CD4-positive, alpha-beta T cell treated with Interleukin-21 for 1 hour (primary cell): ENCODE measurements at places on chromosomes 7 and 10.

DNA sequence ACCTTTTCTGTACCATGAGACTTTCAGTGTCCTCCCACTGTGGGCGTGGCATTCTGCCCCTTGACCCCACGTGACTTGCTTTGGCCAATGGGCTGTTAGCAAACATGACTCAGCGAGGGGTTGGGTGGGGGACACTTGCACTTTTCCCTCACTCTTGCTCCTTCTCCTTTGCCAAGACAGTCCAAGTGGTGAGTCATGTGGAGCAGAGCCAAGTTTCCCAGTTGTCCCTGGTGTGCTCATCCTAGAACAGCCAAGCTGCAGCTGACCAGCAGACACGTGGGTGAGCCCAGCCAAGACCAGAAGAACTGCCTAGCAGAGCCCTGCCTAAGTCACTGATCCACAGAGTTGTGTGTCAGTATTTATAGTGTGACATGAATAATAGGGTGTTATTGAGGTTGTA is 82.8 kb upstream of the CPXM2 start:
- DNase-seq: no peak

DNA sequence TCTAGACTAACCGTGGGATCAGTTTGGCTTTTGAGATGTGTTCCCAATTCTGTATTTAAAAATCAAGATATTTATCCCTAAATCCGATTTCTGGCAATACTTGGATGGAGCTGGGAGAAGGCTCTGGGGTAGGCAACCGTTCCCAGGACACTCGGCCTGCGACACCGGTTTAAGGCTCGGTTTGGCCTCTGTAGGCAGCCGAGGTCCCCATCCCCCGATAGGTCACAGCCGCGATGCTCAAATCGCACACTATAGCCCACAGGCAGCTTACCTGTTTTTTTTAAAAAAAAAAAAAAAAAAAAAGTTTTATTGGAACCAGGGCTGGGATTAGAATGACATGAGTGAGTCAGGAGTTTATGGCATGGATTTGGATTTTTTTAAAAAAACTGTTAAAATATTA is 729 bp upstream of the TAF3 start:
- no peak for DNase-seq

DNA sequence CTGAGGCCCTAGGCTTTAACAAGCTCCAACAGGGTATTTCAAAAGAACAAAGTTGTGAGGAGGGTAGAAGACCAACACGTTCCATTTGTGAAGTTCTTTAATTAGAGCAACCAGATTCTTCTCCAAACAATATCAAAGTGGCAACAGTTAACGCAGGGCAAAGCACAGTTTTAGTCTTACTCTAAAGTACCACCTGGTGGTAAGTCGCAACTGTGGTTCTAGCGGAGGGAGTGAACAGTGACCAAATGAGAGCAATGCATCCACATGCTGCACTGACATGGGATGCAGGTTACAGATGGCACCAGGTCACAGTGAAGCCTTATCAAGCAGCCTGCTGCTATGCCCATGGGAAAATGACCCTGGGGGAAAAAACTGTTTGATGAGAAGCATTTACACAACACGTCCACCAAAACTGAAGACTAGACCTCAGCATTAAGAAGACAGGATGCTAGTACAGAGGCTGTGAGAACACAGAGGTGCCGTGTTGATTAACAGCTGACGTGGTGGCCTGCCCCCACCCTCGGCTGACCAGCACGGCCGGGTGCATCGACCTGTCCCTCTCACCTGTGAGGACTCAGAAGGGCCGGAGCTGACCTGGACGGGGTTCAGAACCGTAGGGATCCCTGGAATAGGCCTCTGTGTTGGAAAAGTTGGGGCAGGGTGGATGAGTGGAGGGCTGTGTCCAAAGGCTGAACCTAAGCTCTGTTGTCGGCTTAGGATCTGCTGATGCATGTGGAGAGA is 211.2 kb downstream of the GLI3 start:
- DNase-seq: no peak

- DNase-seq: no peak
Measured at GRCh38 chr7:118041251-118041878, 142.6 kb upstream of the LSM8 start.

DNA sequence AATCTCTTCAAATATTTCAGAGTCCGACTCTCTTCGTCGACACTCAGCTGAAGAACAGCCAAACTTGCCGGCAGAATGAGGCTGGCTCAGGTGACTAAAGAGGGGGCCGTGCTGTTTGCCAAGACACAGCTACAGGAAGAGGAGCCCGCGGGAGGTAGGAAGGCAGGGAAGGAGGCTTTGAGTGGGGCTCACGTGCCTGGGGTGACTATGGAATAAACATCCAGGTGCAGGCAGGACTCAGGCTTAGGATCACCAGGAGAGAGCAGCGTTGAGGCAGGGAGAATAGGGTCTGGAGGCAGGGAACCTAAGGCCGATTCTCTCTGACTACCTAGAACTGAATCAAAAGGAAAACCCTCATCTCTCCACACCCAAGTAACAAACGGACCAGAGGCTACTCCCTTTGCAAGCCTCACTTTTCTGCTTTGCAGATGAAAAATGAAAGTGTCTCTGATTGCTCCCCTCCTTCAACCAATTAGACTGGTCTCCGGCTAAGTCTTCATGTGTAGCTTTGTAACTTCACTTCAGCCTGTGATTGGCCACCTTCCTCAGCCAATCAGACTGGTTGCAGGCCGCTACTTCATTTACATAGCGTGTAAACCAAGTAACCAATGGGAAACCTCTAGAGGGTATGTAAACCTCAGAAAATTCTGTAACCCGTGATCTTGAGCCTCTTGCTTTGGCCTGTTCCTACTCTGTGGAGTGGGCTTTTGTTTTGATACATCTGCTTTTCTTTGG is 19.7 kb upstream of the BNIP3 start:
- peak; percentile 42 for DNase-seq

- no peak for DNase-seq
Measured at GRCh38 chr10:69224862-69225657, 4.9 kb downstream of the HKDC1 start.

DNA sequence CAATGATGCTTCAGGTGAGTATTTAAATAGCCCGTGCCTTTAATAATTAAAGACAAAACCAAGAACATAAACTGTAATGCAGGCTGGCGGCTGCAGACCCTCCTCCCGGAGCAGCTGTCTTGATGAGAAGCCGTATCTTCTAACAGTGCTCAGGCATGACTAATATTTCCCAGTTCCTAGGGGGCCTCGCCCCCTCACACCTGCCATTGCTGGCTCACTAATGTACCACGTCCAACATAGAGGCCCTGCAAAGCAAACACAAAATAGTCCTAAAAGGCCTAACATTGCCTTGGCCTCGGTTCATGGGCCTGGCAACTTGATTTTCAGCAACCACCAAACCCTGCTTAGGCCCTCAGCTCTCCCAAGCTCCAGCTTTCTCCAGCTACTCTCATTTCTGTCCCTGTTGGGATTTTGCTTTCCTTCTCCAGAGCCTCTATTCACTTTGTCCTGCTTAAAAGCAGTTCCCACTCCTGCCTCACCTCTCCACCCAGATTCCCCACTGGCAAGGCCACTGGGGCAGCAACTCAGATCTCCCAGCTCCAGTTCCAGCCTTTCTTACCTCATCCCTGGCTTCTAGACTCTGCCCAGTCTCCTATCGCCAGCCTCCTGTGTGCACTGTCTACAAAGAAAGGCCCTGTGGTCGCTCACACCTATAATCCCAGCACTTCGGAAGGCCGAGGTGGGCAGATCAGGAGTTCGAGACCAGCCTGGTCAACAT is 16.2 kb downstream of the SORBS1 start:
- DNase-seq: no peak

- no peak for DNase-seq
Measured at GRCh38 chr10:30806850-30807249, 177.3 kb upstream of the LYZL2 start.

GRCh38 chr10:79344502-79345195 is 2.6 kb upstream of the PPIF start:
- DNase-seq: no peak

- DNase-seq: no peak
Measured at GRCh38 chr10:79628083-79628482, 17.3 kb downstream of the SFTPA1 start.

DNA sequence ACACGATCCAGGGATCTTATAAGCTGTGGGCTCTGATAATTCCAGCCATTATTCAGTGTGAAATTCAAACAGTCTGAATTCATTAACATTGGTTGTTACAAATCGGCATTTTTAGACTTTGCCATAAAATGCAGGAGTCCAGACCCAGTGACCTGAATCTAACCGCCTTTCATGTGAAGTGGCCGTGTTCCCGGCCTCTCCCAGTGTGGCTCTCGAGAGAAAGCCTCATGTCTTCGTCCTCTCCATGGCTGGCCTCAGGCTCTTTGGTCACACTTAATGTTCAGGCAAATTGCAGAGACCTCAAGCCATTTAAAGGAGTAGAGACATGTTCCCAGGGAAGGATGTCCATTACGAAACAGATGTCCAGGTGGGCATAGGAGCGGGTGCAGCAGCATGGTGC is 59.3 kb downstream of the CTBP2 start:
- no peak for DNase-seq

- DNase-seq: no peak
Measured at GRCh38 chr10:52668024-52668423, 104.6 kb downstream of the MBL2 start.

- DNase-seq: no peak
Measured at GRCh38 chr10:97590748-97591495, 1.4 kb downstream of the C10orf62 start.

DNA sequence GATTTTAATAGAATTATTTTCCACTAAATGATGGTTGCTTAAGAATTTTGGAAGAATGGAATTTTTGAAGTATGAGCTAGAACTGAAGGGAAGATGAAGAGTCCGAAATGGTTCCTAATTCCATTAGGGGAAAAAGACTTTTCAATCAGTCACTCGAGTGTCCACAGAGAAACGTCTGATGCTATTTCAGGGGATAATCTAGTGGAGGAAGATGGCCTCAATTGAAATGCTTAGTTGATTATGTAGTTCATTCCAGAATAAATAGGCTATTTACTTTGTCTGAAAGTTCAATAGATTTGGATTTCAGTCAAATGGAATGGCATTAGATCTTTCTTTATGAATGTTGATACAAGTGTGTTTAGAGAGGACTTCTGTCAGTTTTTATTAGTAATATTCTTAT is 365.4 kb downstream of the NRG3 start:
- no peak for DNase-seq

GRCh38 chr10:18334116-18334867 is 194.1 kb downstream of the CACNB2 start:
- no peak for DNase-seq

- DNase-seq: no peak
Measured at GRCh38 chr7:101664436-101664835, 35.3 kb upstream of the MYL10 start.

GRCh38 chr7:18175801-18176450 is 148.3 kb upstream of the PRPS1L1 start:
- DNase-seq: no peak

DNA sequence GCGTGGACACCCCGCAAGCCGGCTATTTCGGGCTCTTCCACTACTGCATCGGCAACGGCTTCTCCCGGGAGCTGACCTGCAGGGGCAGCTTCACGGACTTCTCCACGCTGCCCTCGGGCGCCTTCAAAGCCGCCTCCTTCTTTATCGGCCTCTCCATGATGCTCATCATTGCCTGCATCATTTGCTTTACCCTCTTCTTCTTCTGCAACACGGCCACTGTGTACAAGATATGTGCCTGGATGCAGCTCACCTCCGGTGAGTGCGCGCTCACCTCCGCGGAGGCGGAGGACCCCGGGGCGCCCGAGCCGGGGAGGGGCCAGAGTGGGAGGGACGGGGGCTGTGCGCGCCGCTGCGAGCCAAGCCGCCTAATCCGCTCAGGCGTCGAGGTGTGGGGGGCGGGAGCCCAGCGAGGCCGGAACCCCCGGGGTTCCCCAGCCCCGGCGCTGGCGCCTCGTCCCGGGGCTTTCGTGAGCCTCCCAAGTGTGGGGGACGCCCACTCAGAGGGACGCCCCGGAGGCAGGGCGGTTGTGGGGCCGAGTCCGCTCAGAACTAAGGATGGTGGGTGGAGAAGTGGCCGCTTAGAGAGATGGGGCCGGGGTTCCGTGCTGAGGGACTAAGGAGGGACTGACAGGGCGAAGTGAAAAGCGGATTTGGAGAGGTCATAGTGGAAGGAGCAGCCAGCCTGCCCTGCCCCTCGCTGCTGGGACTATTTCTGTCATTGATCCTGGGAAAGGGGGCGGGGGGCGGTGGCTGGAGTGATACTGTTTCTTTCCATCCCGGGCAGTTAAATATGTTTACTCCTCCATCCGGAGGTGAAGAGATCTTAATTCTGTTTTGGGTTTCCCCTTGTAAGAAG is 795 bp downstream of the LHFPL3 start:
- no peak for DNase-seq

- no peak for DNase-seq
Measured at GRCh38 chr7:28956608-28957063, 1.5 kb downstream of the TRIL start.

DNA sequence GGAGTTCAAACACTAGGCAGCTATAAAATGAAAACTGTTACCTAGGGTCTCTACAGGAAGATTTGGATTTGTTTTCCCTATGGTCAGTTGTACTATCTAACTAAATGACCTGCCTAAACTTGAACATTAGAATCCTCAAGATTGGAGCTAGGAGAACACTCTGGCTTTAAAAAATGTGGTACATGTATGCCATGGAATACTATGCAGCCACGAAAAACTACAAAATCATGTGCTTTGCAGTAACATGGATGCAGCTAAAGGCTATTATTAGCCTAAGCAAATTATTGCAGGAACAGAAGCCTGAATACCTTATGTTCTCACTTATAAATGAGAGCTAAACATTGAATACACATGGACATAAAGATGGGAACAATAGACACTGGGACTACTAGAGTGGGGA is 87.1 kb upstream of the MAGI2 start:
- no peak for DNase-seq
